Stimulated activated CD4-positive, alpha-beta T cell treated with anti-CD3 and anti-CD28 coated beads, Interleukin-12 subunit alpha, Interleukin-12 subunit beta, amount 100 ng/mL, for 48 hours (primary cell): ENCODE measurements at places on chromosomes 2 and 18.
A peak's percentile ranks its signal among the peaks of the same experiment; 100 is the strongest.

DNA sequence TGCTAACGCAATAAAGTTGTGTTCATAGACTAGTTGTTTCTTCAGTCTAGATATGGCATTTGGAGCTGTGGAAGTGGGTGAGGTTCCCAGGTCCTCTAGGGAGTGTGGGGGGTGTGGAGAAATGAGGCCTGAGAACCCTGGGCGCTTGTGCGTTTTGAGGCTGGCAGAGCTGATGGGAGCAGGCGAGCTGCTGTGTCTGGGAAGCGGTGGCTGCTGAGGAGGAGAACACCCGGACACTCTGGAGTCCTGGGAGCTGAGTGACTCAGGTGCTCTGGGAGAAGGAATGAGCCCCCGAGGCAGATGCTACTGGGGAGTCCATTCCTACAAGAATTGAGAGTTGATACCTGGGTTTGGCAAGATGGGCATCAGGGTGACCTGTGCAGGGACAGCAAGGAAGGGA is 67.5 kb downstream of the LPIN1 start:
- no peak for DNase-seq

GRCh38 chr2:146852661-146853060 is 992.2 kb upstream of the ACVR2A start:
- DNase-seq: no peak

GRCh38 chr2:94960266-94960665 is 65.2 kb upstream of the MAL start:
- DNase-seq: no peak

DNA sequence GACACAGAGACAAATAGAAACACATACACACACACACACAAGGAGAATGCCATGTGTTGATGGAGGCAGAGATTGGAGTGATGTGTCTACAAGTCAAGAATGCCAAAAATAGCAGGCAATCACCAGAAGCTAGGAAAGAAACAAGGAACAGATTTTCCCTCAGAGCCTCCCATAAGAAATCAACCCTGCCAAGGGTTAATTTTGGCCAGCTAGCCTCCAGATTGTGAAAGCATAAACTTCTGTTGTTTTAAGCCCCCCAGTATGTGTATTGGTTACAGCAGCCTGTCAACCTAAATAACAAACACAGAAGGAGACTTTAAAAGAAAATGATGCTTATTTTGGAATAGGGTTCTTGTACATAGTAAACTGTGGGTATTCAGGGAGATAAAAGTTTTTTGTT is 5.6 kb upstream of the STK39 start:
- DNase-seq: no peak

- no peak for DNase-seq
Observed at GRCh38 chr2:29662861-29663260, 258.5 kb downstream of the ALK start.

GRCh38 chr2:71613953-71614925 is 160.9 kb downstream of the DYSF start:
- no peak for DNase-seq

DNA sequence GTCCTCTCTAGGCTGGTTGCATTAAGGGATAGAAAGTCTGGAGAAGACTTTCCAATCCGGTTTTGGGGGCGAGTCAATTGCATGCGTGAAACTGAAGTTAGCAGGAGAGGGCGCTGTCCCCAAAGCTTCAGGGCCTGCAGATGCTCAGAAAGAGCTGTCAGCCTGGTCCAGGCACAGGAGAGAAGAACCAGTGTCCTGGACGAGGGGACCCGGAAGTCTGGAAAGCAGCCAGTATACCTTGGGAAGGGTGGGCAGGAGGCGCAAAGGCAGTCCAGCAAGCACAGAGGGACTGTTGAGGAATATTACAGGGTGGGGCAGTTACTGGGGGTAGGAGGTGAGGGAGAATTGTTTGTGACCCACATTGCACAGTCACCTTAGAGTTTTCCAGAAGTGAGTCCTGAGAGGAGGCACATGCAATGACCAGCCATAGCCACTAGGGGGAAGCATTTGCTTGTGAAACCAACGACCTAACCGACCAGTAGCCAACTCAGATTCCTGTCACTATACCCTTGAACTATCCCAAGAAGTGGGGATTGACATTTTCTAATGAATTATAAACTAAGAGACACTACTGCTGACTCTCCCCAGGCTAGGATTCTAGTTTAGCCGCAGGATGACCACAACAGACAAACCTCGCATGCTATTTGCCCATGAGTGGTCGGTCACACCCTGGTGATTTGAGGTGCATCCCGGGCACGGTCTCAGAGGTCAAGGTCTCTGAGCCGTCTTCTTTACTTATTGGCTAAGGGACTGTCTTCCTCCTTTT is 172.8 kb downstream of the RDH14 start:
- DNase-seq: peak; percentile 59
